Fibroblast of skin of left biceps (primary cell): ENCODE measurements at places on chromosomes 16 and 17.
A peak's percentile ranks its signal among the peaks of the same experiment; 100 is the strongest.

GRCh38 chr16:31086629-31086906 lies 2.2 kb downstream of the PRSS53 start:
- no peak for DNase-seq

GRCh38 chr16:46812781-46813540 lies 18.0 kb downstream of the C16orf87 start:
- DNase-seq: no peak

DNA sequence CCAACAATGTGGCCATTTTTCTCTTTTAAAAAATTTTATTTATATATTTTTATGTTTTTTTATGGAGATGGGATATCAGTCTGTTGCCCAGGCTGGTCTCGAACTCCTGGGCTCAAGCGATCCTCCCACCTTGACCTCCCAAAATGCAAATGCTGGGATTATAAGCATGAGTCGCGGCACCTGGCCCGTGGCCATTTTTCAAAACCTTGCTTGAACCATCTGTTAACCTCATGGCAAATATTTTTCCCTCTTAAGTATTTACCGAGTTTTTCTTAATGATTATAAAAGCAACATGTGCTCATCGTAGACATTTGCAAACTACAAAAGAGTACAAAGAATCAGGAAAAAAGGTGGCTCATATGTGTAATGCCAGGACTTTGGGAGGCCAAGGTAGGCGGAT lies 127.6 kb downstream of the ABCC6 start:
- no peak for DNase-seq

- peak; percentile 96 for DNase-seq
Observed at GRCh38 chr17:44137891-44138709, 3.6 kb upstream of the HROB start.

DNA sequence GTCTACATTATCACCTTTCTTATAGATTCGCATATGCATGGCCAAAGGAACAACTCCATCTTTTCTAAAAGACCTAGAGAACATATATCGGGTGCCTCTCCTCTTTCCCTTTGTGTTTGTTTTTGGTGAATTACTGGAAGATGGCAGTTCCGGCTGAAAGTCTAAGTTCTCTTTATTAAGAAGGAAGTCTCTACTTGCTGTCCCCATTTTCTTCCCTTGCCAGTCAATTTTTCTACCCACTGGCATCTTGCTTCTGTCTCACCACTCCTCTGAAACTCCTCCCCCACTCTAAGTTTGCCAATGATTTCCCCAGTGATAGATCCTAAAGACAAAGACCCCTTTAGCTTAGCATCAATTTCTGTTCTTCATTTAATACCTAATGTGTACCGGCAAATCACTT lies 93.9 kb upstream of the CORO6 start:
- DNase-seq: no peak

- DNase-seq: no peak
Observed at GRCh38 chr16:14545346-14545884, 84.6 kb downstream of the PARN start.
